ENCODE measurements at places on chromosomes 6 and 20.

- no peak for DNase-seq
Observed at GRCh38 chr20:2694519-2694918, 1.9 kb downstream of the EBF4 start.

DNA sequence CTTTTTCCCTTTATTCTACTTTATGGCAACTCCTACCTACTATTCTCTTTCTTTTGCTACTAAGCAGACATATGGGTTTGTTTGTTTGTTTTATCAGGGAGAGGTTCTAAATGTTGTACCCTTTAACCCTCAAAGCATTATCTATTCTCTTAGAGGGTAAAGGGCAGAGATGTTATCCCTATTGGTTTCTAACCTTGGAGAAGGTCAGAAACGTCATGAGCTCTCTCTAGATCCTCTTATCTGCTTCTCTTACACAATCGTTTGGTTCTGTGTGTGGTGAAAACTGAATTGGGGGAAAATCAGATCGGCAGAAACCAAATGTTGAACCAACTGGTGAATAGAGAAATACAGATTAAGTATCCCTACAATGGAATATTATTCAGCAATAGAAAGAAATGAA, 6.4 kb upstream of the MPC1 start:
- DNase-seq = no peak

DNA sequence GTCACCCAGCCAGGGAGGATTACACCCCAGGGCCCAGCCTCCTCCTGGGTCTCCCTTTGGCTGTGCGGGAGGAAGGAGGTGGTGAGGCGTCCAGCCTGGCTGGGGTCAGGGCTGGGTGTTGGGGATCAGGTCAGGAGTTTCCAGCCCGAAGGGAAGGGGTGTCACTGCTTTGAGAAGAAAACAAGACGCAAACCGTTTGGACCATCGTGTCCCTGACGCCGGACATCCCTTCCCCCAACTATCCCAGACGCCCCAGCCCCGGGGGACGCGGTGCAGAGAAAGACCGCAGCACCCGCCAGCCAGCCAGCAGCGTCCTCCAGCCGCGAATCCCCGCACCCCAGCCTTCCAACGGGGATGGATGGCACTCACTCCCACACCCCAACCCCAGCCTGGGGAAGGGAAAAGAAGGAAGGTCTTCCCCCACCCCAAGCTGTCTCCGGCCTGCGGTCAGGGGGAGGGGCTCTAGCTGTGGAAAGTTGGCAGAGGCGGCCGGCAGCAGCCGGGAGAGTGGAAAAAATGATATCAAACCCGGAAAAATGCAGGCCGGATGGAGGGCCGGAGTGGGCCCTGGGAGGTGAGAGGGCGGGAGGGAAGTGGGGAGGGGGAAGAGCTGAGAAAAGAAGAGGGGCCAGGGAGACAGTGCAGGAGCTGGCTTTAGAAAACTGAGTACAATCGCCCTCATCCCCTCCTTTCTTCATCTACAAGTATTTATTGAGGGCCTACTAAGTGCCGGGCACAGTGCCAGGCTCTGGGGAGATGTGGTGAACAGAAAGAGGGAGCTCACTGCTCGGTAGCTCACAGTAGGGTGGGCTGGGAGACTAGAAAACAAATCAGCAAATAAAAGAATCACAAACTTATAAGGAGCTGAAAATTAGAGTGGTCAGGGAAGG, 10.6 kb downstream of the REM1 start:
- no peak for DNase-seq

DNA sequence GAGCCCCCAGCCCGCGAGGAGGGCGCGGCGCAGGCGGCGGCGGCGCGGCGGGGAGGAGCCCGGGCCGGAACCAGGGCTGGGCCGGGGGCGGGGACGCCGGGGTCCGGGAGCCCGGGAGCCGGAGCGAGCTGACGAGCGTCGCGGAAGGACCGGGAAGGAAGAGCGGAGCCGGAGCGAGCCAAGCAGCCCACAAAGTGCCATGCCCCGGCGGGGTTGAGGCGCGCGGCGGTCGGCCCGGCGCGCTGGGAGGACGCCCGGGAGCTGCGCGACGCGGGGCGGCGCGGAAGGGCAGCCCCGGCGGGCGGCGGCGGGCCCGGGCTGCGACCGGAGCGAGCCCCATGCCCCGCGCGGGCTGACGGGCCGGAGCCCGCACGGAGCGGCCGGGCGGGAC, 289 bp downstream of the FOXP4 start:
- DNase-seq = no peak

GRCh38 chr20:25289886-25290597, 42.2 kb downstream of the PYGB start:
- DNase-seq = no peak

- DNase-seq = no peak
Observed at GRCh38 chr6:23633996-23634395, 492.0 kb upstream of the NRSN1 start.

DNA sequence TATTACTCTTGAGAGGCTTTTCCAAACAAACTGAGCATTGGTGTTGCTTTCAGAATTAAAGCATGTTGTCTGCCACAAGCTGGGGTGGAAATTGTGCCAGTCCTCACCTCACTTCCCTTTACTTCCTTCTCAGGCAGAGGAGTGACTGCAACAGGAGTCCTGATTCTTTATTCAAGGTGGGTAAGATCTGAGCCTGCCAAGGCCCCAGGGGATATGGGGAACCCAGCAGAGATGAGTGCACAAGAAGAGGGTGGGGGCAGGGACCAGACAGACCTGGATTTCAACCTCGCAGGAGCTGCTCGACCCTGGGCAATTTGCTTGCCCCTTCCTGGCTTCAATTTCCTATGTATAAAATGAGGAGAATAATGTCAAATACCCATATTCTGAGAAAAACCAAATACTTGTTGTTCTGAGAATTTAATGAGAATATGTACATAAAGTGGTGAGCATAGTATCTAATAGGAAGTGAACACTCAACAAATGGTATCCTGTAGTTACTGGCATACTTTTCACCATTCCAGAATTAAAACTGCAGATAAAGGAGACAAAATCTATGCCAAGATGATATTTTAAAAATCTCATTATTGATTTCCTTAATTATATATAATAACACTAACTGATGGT, 17.8 kb downstream of the MAN1A1 start:
- DNase-seq = no peak

DNA sequence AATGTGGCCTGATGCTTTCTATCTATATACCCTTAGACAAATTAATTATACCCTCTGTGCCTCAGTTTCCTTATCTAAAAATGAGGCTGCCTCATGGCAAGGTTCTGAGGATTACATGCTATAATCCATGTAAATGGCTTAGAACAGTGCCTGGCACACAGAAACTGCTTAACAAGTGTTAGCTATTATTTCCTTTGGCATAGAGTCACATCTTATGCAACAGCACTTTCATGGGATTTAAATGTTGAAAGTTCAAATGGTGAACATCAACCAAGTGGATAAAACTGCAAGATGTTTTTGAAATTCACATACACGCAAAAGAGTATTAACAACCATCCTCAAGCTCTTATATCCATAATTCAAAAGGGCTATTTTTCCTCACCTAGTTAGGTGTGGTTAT, 202.8 kb upstream of the JAG1 start:
- no peak for DNase-seq

GRCh38 chr6:125955973-125956372, 597 bp upstream of the HINT3 start:
- DNase-seq = no peak

DNA sequence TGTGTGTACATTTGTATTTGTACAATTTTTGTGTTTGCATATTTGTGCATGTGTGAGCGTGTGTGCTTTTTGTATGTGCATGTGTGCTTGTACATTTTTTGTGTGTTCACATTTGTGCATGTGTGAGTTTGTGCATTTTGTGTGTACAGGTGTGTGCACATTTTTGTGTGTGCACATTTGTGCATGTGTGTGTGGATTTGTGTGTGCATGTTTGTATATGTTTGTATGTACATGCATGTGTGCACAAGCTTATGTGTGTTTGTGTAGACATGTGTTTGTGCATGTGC, 28.9 kb downstream of the PRR18 start:
- no peak for DNase-seq

DNA sequence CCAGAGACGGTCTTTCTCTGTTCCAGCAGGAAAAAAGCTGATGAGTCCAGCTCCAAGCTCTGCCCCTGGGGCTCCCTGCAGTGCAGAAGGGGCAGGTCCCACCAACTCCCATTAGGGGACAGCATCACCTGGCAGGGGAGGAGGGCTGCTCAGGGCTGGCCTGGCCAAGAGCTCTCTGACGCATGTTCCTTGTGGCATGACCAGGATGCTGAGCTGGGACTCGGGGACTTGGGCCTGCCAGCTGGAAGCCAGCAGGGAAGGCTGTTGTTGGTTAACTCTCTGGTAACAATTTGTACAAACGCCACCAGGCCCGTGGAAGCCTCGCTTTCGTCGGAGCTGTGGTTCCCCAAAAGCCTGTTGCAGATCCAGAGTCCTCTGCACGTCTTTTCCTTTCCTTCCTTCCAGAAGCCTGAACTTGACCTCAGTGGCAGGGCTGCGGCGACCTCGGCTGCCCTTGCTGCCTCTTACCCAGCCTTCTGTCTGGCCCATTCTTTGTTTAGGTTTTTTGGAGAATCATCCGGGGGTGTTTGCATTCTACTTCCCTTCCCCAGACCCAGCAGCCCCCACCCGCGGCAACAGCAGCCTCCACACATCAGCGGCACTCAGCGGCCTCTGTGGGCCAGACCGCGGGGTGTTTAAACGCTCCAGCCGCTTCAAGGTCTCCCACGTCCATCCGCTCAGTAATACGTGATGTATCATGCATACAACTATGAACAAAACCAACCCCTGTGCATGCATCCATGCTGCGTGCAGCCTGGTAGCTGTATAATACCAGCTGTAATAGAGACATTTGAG, 63.3 kb downstream of the GNAS-AS1 start:
- DNase-seq = no peak

DNA sequence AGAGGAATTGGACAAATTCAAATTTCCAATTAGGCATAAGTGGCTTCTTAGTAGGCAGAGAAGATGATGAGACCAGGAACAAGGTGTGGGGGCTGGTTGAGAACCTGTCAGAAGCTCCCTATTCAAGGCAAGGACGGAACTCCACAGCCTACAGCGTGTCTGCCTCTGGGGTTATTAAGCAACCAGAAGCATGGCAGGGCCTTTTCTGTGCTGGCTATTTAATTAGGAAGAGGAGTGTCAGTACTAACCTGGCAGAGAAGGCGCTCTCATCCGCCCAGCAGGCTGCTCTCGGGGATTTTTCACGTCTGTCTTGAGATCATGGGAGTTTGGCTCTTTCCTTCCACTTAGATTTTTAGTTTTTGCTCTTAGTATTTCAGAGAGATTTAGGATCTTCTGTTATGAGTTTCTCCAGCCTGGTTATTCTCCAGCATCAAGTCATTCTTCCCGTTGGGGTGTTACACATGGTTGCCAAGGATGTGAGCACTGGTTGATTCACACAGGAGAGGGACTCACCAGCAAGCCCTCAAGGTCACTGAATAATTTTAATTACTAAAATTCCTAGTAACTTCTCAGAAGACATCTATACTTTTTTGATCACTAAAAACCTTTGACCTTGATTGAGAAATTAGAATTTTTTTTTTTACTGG, 23.9 kb downstream of the ADTRP start:
- no peak for DNase-seq

GRCh38 chr6:10099529-10100140, 315.2 kb downstream of the TFAP2A start:
- no peak for DNase-seq

DNA sequence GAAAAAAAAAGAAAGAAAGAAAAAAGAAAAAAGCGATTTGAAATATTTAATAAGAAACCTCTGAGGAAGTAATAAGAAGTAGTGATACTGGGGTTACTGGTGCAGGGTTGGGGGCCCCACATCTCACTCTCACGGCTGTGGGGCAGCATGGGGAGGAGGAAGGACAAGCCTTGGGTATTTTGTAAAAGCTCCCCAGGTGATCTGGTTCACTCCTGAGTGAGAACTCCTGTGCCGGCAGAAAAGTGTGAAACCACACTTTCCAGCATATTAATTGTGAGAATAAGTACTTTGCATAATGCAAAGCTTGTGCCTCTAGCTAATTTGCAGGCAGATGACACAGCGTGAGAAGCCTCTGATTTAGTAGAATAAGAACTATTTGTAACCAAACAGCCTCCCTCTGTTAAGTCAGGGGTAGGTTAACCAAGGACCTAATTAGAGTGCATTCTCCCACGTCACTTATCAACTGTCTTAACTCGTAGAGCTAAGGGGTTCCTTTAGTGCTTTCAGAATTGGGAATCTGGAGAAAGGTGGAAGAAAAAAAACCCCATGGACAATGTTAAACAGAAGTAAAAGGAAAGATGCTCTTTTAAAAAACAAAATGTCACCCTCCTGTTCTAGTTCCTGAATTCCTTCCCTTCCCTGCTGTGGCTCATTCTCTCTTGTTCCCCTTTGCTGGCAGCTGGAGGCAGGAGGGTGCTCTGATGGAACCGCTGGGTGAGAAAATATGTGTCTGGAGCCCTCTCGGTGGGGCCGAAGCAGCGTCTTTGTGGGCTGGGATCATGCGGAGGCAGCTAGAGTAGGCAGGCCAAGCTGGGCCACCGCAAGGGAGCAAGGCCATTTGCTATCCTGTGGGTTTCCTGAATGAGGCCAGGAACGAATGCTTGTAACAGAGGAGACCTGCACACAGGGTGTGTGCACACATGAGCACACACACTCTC, 108.7 kb downstream of the FYN start:
- no peak for DNase-seq

DNA sequence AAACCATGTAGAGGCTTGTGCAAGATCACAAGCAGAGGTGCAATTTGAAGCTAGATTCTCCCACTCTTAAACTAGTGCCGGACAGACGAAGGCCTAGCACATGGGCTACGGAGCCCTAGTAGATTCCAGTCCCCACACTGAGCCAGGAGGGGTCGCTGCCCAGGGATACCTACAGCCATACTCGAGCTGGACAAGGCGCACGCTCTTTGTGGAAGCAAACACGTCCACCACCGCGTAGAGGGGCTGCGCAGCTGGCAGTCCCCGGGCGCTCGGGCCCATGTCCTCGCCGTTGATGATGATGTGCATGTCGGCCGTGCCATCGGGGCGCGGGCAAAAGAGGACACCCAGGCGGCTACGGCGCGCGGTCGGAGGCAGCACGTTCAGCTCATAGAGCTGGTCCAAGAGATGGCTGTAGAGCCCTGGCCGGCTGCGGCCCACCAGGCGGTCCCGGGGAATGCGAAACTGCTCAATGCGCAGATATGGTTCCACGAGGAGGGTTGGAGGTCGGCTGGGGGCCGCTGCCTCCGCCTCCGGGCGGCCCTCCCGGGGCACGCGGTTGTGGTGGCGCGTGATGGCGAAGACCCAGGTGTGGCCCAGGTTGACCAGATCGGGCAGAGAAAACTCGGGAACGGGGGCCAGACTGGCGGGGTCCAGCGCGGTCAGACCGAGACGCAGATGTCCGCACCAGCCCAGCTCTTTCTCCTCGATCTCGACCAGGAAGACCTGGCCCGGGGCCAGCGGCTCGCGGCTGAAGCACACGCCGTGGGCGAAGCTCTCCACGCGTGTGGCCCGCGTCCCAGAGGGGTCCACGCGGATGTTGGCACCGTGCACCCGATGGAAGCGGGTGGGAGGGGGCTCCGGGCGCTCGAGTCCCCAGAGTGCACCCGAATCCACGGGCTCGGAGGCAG, 677 bp downstream of the NEURL2 start:
- DNase-seq = peak; percentile 69

DNA sequence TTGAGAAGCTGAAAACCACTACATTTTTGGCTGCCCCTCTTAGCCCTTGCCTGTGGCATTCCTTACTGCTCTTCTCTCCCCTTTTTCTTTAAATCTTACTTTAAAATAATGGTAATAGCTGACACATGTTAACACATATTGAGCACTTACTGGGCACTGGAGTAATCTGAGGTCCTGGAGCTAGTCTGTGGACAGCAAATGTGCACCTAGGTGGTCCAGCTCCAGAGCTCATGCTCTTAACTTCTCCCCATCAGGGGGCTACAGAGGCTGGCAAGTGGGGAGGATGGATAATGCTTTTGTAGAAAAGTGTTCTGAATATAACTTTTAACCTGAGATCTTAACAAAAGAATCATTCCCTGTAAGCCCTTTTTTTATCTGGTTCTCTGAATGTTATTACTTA, 74.8 kb downstream of the ADGRB3 start:
- DNase-seq = no peak

Measured in progenitor cell of endocrine pancreas (in vitro differentiated cells).